Stomach (tissue), 19 donors: ENCODE measurements at places on chromosomes 11 and 22.

- no peak overlapping the region for H3K4me3 ChIP-seq
- no peaks in the 10 kb centered on the region for H3K36me3 ChIP-seq
- peaks cover 23% of the 10 kb centered on the region for H3K27me3 ChIP-seq
- no peak overlapping the region for H3K27ac ChIP-seq
Observed at GRCh38 chr11:2529636-2530035, 84.8 kb downstream of the KCNQ1 start.

- peaks cover 24% of the 10 kb centered on the region for H3K27me3 ChIP-seq
- no peaks in the 10 kb centered on the region for H3K4me1 ChIP-seq
- H3K36me3 ChIP-seq = no peaks in the 10 kb centered on the region
- no peak overlapping the region for H3K4me3 ChIP-seq
- H3K27ac ChIP-seq = no peak overlapping the region
- DNase-seq = no peak
Observed at GRCh38 chr22:44298406-44299091, 14.2 kb downstream of the SHISAL1 start.

DNA sequence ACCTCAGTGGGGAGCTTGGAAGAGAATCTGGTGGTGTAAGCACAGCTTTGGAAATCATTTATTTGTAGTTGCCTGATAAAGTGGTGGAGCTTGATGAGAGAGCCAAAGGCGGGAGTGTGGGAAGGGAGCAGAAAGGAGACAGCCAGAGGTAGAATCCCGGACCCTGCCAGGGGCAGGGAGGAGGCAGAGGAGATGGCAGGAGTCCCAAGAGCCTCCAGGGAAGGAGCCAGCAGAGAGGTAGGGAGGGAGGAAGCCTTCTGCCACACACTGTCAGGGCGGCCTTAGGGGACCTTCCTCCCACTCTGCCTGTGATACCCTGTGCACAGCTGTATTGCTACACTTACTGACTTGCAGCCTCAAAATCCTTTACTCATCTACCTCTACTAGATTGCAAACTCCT lies 15.4 kb downstream of the SCUBE2 start:
- H3K27me3 ChIP-seq = no peaks in the 10 kb centered on the region
- no peaks in the 10 kb centered on the region for H3K36me3 ChIP-seq
- H3K4me1 ChIP-seq = peaks cover 15% of the 10 kb centered on the region
- no peak overlapping the region for H3K4me3 ChIP-seq
- H3K27ac ChIP-seq = no peak overlapping the region

DNA sequence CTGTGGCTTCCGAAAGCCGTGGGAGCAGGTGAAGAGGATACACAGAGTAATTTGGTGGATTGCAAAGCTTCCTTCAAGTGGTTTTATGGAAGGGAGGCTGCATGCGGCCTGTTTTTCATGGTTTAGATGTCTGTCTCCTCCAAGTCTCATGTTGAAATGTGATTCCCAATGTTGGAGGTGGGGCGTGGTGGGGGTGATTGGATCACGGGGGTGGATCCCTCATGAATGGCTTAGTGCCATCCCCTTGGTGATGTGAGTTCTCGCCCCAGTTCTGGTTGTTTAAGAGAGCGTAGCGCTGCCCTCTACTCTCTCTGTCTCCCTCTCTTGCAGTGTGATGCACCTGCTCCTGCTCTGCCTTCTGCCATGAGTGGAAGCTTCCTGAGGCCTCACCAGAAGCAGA lies 247.8 kb upstream of the B3GAT1 start:
- DNase-seq = no peak
- no peaks in the 10 kb centered on the region for H3K36me3 ChIP-seq
- H3K4me1 ChIP-seq = no peaks in the 10 kb centered on the region
- peaks cover 21% of the 10 kb centered on the region for H3K27me3 ChIP-seq
- no peak overlapping the region for H3K27ac ChIP-seq

GRCh38 chr11:2892215-2892966 lies 6.8 kb upstream of the CDKN1C start:
- H3K36me3 ChIP-seq = no peaks in the 10 kb centered on the region
- no peak for DNase-seq
- peaks cover 39% of the 10 kb centered on the region for H3K4me1 ChIP-seq
- no peaks in the 10 kb centered on the region for H3K27me3 ChIP-seq

- peaks cover 33% of the 10 kb centered on the region for H3K4me1 ChIP-seq
- no peaks in the 10 kb centered on the region for H3K27me3 ChIP-seq
- no peak for DNase-seq
- no peaks in the 10 kb centered on the region for H3K36me3 ChIP-seq
- no peak overlapping the region for H3K4me3 ChIP-seq
Observed at GRCh38 chr11:76830639-76831327, 29.9 kb upstream of the ACER3 start.

DNA sequence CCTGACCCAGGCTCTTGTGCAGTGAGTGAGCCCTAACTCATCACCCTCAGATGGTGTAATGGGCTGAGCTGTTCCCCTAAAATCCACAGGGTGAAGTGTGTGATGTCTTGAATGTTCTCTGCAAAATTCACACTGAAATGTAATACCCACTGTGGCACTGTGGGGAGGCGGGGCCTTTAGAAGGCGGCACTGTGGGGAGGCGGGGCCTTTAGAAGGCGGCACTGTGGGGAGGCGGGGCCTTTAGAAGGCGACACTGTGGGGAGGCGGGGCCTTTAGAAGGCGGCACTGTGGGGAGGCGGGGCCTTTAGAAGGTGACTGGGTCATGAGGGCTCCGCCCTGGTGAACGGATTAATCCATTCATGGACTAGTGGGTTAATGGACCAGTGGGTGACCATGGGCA lies 33.0 kb downstream of the CHID1 start:
- no peak overlapping the region for H3K27ac ChIP-seq
- no peaks in the 10 kb centered on the region for H3K4me1 ChIP-seq
- DNase-seq = no peak
- no peaks in the 10 kb centered on the region for H3K27me3 ChIP-seq
- peaks cover 50% of the 10 kb centered on the region for H3K36me3 ChIP-seq

GRCh38 chr22:33224841-33225240 lies 166.7 kb upstream of the SYN3 start:
- DNase-seq = no peak
- no peaks in the 10 kb centered on the region for H3K27me3 ChIP-seq
- no peak overlapping the region for H3K27ac ChIP-seq
- H3K4me3 ChIP-seq = no peak overlapping the region

GRCh38 chr11:77776455-77776854 lies 44.1 kb downstream of the RSF1 start:
- no peak overlapping the region for H3K4me3 ChIP-seq
- no peak overlapping the region for H3K27ac ChIP-seq
- H3K4me1 ChIP-seq = no peaks in the 10 kb centered on the region
- no peak for DNase-seq
- no peaks in the 10 kb centered on the region for H3K36me3 ChIP-seq
- no peaks in the 10 kb centered on the region for H3K27me3 ChIP-seq

DNA sequence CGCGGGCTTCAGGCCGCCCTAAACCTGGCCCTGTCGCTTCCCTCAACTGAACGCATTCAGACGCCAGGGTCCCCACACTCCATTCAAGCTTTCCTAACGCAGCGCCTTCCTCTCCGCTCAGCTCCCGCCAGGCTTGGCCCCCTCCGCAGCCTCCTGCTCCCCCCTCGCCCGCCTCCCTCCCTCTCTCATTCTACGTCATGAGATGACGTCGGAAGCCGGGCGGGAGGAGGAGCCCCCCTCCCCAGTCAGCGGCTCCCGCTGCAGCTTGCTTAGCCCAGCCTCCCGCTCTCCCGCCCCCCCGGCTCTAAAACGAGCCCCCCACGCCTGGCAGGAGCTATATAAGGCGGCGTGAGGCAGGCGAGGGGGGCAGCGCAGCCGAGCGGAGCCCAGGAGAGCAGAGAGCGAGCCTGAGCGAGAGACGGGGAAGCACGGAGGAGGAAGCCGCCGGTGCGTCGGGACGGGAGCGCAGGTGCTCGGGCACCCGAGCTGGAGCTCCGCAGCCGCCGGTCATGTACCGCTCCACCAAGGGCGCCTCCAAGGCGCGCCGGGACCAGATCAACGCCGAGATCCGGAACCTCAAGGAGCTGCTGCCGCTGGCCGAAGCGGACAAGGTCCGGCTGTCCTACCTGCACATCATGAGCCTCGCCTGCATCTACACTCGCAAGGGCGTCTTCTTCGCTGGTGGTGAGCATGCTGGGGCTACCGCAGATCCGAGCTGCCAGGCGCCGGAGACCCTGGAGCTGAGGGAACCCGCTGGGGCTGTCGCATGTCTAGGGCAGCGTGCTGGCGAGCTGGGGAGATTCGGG lies at the start of gene NPAS4:
Gene NPAS4 (plus strand): TSS at position 365 of the 806 bp plus-strand sequence. CDS start 145 bp downstream, at position 510.
- DNase-seq = peak; percentile 67
- H3K27me3 ChIP-seq = peaks cover 30% of the 10 kb centered on the region
- H3K27ac ChIP-seq = no peak within 1 kb of the TSS
- H3K36me3 ChIP-seq = peaks cover 37% of the 10 kb centered on the region

DNA sequence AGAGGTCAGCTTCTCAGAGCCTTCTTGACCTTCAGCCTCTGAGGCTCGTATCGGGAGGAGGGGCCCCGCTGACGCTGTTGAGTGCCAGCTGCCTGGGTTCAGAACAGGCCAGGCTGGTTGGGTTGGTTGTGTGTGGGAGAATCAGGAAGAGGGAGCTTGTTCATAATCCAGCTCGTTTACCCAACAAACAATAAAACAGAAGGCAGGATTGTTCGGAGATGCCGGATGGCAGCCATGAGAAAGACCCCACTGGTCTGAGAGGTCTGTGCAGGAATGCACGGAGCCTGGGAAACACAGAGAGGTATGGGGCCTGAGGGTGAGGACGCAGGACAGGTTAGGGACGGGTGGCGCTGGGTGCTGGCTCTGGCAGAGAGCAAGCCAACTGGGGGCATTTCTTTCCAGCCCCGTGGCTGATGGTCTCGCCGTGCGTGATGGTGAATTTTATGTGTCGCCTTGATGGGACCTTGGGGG lies 31.6 kb upstream of the SHANK2 start:
- H3K36me3 ChIP-seq = no peaks in the 10 kb centered on the region
- peaks cover 7% of the 10 kb centered on the region for H3K27me3 ChIP-seq
- DNase-seq = peak; percentile 94
- peak overlapping the region; percentile 82 for H3K27ac ChIP-seq
- peak overlapping the region; percentile 24 for H3K4me3 ChIP-seq
- H3K4me1 ChIP-seq = peaks cover 7% of the 10 kb centered on the region

GRCh38 chr22:29030016-29030617 lies 31.5 kb downstream of the C22orf31 start:
- peak overlapping the region; percentile 45 for H3K4me3 ChIP-seq
- no peaks in the 10 kb centered on the region for H3K36me3 ChIP-seq
- H3K27ac ChIP-seq = peak overlapping the region; percentile 73
- peak; percentile 42 for DNase-seq
- peaks cover 52% of the 10 kb centered on the region for H3K4me1 ChIP-seq
- H3K27me3 ChIP-seq = no peaks in the 10 kb centered on the region

DNA sequence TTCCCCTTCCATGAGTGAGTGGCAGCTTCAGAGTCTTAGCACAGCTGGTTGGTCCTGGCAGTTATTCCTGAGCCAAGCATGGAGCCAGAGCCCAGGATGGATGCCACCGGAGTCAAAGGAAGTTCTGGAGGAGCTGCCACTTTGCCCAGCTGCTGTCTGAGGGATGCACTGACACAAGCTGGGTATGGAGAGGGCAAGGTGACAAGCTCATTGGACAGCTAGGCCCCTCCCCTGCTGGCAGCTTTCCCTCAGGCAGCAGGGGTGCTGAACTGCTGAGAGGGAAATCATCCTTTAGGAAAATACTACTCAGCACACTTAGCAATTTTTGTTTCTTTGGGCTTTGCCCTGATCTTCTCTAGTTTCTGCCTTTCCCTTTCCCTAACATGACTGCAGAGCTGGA lies 99.3 kb upstream of the SESN3 start:
- no peak for DNase-seq
- H3K27me3 ChIP-seq = no peaks in the 10 kb centered on the region
- no peaks in the 10 kb centered on the region for H3K36me3 ChIP-seq
- H3K4me3 ChIP-seq = no peak overlapping the region
- H3K4me1 ChIP-seq = no peaks in the 10 kb centered on the region

DNA sequence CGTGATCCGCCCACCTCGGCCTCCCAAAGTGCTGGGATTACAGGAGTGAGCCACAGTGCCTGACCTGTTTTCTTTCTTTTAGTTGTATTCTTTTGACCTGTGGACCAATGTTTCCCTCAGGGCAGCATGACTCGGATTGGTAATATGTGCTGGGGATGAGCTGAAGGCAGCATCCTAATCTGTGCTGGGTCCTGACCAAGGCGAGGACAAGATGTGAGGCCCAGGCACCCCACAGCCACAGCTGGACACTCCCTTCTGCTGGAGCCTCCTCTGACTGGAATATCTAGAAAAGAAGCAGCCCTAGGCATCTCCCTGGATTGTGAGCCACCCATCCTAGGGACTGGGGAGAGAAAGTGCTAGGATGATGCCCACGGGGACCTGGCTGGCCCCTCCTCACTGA lies 105.4 kb downstream of the PDE2A start:
- H3K36me3 ChIP-seq = no peaks in the 10 kb centered on the region
- no peak overlapping the region for H3K4me3 ChIP-seq
- H3K27ac ChIP-seq = no peak overlapping the region
- H3K27me3 ChIP-seq = peaks cover 25% of the 10 kb centered on the region

- H3K4me3 ChIP-seq = no peak overlapping the region
- DNase-seq = peak; percentile 94
Observed at GRCh38 chr11:61041755-61042518, 60.4 kb upstream of the CD5 start.

DNA sequence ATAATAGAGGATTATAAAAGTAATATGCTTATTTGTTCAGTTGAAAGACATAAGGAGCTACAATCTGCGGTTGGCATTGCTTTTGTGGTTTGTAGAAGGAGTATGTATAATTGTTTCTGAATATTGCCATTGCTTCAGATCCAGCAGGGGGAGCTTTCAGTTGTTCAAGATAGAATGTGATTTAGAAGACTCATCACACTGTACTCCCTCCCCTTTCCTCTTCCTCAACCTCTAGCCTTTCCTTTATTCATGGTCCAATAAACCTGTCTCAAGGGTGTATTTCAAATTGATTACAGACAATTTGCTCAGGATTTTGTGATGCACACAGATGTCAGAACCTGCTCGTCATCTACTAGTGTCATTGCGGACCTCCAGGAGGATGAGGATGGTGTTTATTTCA lies 9.8 kb downstream of the PRMT3 start:
- no peaks in the 10 kb centered on the region for H3K4me1 ChIP-seq
- DNase-seq = no peak
- H3K36me3 ChIP-seq = peaks cover 80% of the 10 kb centered on the region
- H3K27me3 ChIP-seq = no peaks in the 10 kb centered on the region
- H3K4me3 ChIP-seq = no peak overlapping the region

- H3K27me3 ChIP-seq = no peaks in the 10 kb centered on the region
- H3K36me3 ChIP-seq = no peaks in the 10 kb centered on the region
- H3K27ac ChIP-seq = peak overlapping the region; percentile 87
- peaks cover 52% of the 10 kb centered on the region for H3K4me1 ChIP-seq
- peak overlapping the region; percentile 62 for H3K4me3 ChIP-seq
Observed at GRCh38 chr11:28110108-28110820, 2.1 kb downstream of the METTL15 start.

- H3K36me3 ChIP-seq = peaks cover 8% of the 10 kb centered on the region
- no peak overlapping the region for H3K27ac ChIP-seq
- H3K4me1 ChIP-seq = no peaks in the 10 kb centered on the region
- no peak for DNase-seq
Observed at GRCh38 chr22:33350491-33350890, 292.3 kb upstream of the SYN3 start.

- peaks cover 13% of the 10 kb centered on the region for H3K27me3 ChIP-seq
- no peaks in the 10 kb centered on the region for H3K36me3 ChIP-seq
- no peak overlapping the region for H3K27ac ChIP-seq
- no peak overlapping the region for H3K4me3 ChIP-seq
- DNase-seq = peak; percentile 89
Observed at GRCh38 chr22:32796865-32797573, 4.5 kb upstream of the TIMP3 start.

GRCh38 chr11:118100691-118101232 lies 14.0 kb upstream of the SMIM35 start:
- no peak overlapping the region for H3K27ac ChIP-seq
- H3K4me3 ChIP-seq = no peak overlapping the region
- peaks cover 13% of the 10 kb centered on the region for H3K27me3 ChIP-seq

GRCh38 chr11:16750417-16750816 lies 12.0 kb downstream of the C11orf58 start:
- no peaks in the 10 kb centered on the region for H3K27me3 ChIP-seq
- H3K4me1 ChIP-seq = peaks cover 12% of the 10 kb centered on the region
- peaks cover 100% of the 10 kb centered on the region for H3K36me3 ChIP-seq
